Hematopoietic multipotent progenitor cell (in vitro differentiated cells): ENCODE measurements at places on chromosomes 3 and 15.

DNA sequence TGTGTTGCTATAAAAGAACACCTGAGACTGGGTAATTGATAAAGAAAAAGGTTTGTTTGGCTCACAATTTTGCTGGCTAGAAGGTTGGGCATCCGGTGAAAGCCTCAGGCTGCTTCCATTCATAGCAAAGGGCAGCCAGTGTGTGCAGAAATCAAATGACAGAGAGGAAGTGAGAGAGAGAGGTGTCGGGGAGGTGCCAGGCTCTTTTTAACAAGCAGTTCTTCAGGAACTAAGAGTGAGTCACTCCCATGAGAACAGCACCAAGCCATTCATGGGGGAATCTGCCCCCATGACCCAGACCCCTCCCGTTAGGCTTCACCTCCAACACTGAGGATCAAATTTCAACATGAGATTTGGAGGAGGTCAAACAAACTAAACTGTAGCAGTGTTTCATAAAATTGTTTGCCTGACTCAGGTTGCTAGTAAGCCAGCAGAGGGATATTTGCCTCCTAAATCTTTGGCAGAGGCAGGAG, 4.5 kb upstream of the PARP15 start:
- DNase-seq, result peak; percentile 25

DNA sequence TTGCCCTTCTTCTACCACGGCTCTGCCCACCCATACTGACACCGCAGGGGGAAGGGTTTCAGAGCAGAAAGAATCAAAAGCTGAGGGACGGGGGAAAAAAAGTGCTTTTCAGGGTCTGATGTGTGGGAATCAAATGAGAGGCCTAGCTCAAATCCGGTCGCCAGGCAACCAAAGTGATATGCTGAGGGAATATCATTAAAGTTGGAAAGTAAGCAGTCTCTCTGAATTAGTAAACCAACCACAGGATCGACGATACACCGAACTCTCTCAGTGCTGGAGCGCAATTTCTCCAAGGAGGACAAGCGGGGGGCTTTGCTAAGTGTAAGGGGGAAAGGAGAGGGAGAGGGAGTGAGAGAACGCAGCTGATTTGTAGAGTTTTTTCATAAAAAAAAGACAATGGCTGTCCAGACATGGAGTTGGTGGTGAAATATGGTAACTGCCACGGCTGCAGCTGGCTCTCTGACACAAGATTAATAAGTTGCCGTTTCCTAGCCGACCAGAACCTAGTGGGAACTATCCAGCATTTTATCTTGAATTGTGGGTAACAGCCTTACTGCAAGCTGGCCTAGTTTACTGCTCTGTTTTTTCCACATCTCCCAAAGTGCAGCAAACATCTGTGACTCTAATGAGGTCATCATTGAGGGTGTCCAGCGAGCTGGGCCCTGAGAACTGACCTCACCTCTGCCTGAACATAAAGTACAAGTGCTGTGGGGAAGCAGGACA, 530.2 kb downstream of the SOX2 start:
- no peak for DNase-seq

GRCh38 chr3:73765878-73766545, 141.3 kb upstream of the PDZRN3 start:
- no peak for DNase-seq

- no peak for DNase-seq
These were observed 127.5 kb upstream of the PLXNA1 start for GRCh38 chr3:126855374-126855773.

DNA sequence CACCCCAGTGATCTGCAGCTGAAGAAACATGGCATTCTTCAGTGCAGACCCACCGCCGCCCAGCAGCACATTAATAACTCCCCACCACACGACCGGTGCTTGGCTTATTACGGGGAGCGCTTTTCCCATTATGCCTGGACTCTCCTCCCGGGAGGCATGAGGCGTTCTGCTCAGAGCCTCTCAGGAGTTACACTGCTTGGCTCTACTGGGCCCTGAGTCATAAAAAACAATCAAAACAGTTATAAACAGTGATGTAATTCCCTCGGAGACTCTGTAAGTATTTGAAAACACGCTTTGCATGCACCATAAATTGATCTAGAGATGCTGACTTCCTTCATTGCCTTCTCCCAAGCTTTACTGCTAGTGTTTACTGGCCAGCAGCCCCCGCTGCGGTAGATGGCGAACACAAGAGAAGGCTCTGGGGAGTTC, 77.1 kb upstream of the SNRPA1 start:
- DNase-seq, result no peak

GRCh38 chr3:170599091-170599490, 13.2 kb upstream of the SLC7A14 start:
- no peak for DNase-seq

DNA sequence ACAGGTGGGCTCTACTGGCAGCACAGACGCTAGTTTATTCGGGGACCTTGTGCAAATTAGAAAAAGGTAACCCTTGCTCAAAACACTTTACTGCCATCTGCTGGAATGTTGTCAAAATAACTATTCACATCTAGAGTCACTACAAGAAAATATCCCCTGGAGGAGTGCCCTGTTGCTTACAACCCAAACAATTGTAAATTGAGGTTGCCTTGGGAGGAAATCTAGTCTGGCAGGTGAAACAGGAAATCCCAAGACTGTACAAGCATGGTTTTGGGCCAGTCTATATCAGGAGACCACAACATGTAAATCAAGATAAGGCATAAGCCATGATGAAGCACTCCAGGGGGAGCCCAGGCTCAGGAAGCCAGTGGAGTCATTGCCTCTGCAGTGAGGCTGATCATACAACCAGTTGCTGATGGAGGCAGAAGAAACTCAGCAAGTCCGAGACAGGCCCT, 136.8 kb upstream of the ACP3 start:
- DNase-seq, result peak; percentile 73

DNA sequence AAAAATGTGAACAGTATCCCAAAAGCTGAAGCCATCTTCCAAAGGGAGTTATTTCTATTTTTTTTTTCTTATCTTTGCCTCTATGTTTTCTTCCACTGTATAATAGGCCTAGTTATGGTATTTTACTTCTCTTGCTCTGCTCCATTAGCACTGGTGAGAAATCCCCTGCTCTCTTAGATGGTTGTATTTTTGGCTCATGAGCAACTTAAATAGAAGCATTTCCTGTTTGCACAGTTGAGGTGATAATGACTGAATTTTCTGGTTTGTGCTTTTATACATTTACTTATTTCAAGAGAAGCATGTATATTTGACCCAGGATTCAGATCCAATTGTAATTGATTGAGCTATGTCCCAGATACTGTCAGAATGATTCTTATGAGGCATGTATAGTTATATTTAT, 61.6 kb upstream of the CD200R1L start:
- no peak for DNase-seq

- DNase-seq, result no peak
These were observed 496.8 kb upstream of the ARRDC4 start for GRCh38 chr15:97463696-97464095.

- no peak for DNase-seq
These were observed 82.4 kb upstream of the VGLL4 start for GRCh38 chr3:11726146-11726545.

- DNase-seq, result no peak
These were observed 41.9 kb upstream of the TUBGCP5 start for GRCh38 chr15:23081271-23081670.

GRCh38 chr15:40926659-40927494, 2.3 kb upstream of the DLL4 start:
- DNase-seq, result no peak

GRCh38 chr3:176376531-176376930, 820.8 kb downstream of the TBL1XR1 start:
- no peak for DNase-seq

- no peak for DNase-seq
These were observed 95.5 kb upstream of the DPPA4 start for GRCh38 chr3:109432833-109433232.

GRCh38 chr3:109050591-109051167, 67.3 kb downstream of the MORC1 start:
- DNase-seq, result peak; percentile 36

- no peak for DNase-seq
These were observed 37.7 kb downstream of the TRIM71 start for GRCh38 chr3:32855350-32855953.

DNA sequence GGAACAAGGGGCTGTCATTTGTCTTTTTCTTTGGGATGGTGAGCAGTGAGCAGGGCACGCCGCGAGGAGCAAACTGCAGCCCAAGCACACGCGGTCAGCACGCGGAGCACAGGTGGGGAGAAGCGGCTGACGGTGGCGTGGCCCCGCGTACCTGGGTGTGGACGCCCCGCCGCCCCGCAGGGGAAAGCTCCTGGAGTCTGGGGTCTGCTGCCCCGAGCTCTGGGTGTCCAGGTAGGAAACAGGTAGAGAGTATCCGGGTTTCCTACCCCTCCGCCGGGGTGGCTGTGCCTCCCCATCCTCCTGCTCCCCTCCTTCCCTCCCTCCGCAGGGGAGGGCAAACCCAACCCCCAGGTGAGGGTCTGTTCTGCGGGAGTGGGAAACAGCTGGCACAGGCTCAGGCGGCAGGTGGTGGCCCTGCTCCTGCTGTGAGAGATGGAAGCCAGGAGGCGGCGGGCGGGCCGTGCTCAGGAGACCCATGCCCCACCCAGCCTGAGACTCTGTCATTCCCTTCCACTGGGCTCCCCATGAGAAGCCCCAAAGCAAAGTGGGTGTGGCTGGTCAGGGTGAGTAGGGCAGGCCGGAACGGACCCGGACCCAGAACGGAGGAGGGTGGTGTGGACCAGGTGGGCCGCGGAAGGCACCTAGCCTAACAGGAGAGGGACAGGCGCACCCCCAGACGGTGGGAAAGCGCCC, 56.9 kb upstream of the CGNL1 start:
- DNase-seq, result no peak

DNA sequence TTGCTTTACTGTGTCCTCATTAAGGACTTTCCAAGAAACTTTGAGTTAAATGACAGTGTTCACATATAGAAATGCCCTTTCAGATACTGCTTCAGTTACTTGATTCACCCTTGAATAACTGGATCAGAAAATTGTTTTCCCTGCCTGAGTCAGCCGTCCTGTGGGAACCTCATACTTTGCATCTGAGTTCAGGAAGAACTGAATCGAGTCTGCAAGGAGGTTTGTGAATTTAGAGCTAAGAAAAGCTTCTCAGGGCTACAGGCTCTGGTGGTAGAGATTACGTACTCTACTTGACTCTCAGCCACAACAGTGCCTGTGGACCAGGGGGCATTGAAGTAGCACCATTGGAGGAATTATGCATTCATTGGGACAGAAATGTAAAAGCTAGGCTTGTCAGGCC, 252.4 kb upstream of the C2CD4B start:
- no peak for DNase-seq

GRCh38 chr3:58356054-58356453, 23.4 kb downstream of the PXK start:
- peak; percentile 95 for DNase-seq

DNA sequence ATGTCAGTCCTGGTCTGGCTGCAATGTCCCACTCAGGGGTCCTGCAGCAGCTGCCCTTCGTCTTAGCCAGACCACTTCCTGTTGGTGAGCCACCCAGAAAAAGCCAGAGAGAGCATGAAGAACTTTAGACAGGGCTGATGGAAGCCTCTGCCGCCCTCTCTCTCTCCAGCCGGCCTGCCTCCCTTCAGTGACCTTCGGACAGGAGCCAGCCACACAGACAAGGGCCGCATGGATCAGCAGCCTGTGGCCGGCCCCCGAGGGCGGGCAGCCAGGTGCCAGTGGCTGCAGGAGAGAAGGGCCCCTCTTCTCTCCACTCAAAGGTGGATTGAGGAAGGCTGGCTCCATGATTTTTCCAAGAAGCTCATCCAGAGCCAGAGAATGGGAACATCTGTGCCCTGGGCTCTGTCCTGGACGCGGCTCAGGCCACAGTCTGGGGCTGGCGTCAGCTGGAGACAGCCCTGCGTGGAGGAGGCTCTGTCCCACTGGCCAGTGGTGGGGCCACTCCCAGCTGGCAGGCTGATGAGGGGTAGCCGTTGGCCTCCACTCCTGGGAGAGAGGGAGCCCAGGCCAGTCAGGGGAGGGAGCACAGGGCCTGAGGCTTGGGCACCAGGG, 42.9 kb downstream of the ISG20 start:
- DNase-seq, result no peak

DNA sequence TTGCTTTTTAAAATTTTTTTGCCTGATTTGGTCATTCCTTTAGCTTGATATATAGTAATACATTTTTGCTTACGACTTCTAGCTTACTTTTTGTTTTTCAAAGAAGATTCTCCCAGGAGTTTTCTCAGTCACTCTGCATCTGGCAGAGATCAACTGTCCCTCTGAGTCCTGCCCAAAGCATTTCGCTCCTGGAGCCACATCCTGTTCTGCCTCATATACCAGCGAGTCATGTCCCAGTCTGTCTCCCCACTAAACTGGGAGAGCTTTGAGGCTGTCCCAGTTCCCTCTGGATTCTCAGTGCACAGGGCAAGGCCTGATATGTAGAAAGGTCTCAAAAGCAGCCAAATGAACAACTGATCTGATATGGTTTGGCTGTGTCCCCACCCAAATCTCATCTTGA, 326.3 kb downstream of the ARRDC4 start:
- DNase-seq, result no peak
